Nephron progenitor cell (in vitro differentiated cells): ENCODE measurements at places on chromosomes 5 and 9.

- DNase-seq: no peak
Measured at GRCh38 chr9:135065804-135066203, 21.7 kb upstream of the OLFM1 start.

GRCh38 chr5:29039994-29040393 lies 2001.6 kb upstream of the CDH9 start:
- no peak for DNase-seq

GRCh38 chr5:41143131-41143901 lies 70.0 kb downstream of the C6 start:
- DNase-seq: no peak

GRCh38 chr5:107401470-107402122 lies 269.1 kb downstream of the EFNA5 start:
- DNase-seq: no peak

- no peak for DNase-seq
Measured at GRCh38 chr9:122348288-122348777, 22.5 kb upstream of the PTGS1 start.

DNA sequence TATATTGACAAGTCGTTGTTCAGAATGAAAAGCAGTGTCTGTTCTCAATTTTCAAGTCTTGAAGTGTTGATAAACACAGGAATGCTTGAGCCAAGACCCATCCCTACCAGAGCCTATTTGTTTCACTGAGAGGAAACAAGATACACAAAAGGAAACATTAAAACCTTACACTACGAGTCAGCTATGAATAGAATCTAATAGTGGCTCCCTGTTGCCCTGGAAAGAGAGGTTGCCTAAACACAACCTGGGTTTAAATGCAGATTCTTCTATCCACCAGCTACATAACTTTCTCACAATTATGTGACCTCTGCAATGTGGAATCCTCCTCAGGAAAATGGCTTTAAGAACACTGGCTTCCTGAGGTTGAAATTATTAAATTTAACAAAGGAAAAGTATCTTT lies 29.1 kb upstream of the BNC2 start:
- no peak for DNase-seq

DNA sequence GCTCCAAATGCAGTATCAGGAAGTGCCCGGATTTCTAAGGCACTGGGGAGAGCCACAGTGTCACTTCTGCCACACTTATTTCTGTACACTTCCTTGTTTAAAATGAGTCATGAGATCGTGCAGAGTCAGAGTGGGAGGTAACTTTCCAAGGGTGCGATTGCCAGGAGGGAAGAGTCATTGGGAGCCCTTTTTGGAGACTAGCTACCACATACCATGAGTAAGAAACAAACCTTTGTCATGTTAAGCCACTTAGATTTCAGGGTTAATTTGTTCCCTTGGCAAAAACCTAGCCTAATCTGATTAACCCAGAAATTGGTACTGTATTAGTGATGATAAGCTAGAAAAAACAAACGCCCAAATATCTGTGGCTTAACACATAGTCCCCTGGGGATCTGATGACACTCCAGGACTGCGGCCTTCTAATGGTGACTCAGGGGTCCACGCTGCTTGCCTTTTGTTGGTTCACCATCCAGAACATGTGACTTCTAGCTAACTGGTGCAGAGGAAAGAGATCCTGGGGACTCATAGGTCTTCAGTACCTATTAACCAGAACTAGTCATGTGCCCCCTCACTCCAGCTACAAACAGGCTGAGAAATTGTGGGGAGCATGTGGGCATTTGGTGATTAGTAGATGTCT lies 48.6 kb upstream of the TLE1 start:
- DNase-seq: no peak

- no peak for DNase-seq
Measured at GRCh38 chr5:59256331-59256730, 637.2 kb downstream of the PDE4D start.

GRCh38 chr9:91500509-91501014 lies 76.9 kb upstream of the NFIL3 start:
- no peak for DNase-seq

DNA sequence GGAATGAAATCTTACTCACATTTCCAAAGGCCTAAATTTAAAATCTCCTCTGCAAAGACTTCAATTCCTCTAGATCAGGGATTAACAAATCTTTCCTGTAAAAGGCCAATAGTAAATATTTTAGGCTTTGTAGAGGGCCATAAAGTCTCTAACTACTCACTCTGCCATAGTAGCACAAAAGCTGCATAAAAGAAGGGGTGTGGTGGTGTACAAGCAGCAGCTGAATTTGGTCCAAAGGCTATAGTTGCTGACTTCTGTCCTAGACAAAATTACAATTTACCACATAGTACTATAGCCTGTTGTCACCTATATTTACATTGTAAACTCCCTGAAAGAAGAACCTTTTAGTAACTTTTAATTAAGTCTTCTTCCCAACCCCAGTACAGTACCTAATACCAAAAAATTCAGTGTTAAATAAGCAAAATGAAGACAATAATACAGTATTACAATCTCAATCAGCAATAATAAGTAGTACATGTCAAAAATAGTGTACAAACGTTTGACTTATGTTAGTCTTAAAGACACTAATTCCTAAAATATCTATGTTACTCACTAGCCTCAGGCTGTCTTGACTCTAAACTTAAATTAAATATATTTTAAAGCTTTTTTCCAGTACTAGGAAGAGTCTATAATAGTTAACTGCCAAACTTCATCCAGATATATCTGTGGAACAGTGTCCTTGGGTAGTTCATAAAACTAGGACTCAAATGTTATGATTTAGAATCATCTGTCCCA lies 6.9 kb downstream of the CETN3 start:
- DNase-seq: no peak
